ENCODE measurements at places on chromosomes 2 and 18.
A peak's percentile ranks its signal among the peaks of the same experiment; 100 is the strongest.

GRCh38 chr2:82314836-82315472 lies 2010.4 kb upstream of the LRRTM1 start:
- no peak overlapping the region for H3K27ac ChIP-seq
- H3K4me1 ChIP-seq = no peaks in the 10 kb centered on the region
- H3K36me3 ChIP-seq = no peaks in the 10 kb centered on the region

DNA sequence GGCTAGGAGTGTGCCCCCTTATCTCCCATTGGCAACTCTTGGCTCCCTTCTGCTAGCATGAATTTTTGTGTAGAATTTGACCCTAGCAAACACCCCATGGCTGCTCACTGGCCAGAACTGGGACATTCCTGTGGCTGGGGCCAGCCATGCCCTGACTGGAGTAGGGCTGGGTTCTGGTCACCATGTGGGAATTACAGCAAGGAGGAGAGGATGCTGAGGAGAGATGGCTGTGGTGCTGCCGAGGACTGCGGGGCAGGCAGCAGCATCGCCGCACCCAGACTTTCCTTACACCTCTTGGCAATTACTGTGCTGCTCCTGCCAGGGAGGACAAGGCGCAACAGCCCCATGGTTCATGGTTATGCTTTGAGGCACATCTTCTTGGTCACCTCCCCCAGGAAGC lies 12.7 kb downstream of the KCNF1 start:
- H3K27me3 ChIP-seq = peaks cover 38% of the 10 kb centered on the region
- no peaks in the 10 kb centered on the region for H3K4me1 ChIP-seq
- no peaks in the 10 kb centered on the region for H3K36me3 ChIP-seq
- H3K4me3 ChIP-seq = no peak overlapping the region
- H3K27ac ChIP-seq = no peak overlapping the region
- no peak for DNase-seq

GRCh38 chr2:200968735-200969134 lies 5.3 kb upstream of the ORC2 start:
- H3K4me1 ChIP-seq = peaks cover 27% of the 10 kb centered on the region
- no peaks in the 10 kb centered on the region for H3K27me3 ChIP-seq
- no peak for DNase-seq

DNA sequence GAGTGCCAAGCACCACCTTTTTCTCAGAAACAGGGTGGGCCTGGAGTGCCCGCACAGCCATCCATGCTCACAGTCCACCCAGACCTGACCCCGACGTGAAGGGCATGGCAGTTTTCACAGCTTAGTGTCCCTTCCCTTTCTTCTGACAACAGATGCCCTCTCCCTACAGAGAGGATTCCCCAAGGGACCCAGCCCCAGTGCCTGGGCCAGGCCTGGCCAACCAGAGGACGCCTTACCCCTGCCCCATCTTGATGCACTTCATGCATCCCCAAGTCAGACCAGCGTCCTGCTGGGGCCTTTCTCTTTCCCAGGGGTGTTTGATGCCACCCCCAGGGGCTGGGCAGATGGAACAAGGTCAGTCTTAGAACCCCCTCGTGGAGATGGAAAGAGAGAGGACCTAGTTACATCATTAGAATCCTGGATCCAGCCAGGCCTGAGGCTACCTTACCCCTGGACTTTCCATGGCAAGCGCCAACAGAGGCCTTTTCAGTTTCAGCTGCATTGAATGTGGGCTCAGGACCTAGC lies 3.8 kb downstream of the ANKMY1 start:
- no peaks in the 10 kb centered on the region for H3K27me3 ChIP-seq
- no peak overlapping the region for H3K4me3 ChIP-seq
- peaks cover 10% of the 10 kb centered on the region for H3K4me1 ChIP-seq
- H3K36me3 ChIP-seq = peaks cover 7% of the 10 kb centered on the region
- no peak for DNase-seq
- no peak overlapping the region for H3K27ac ChIP-seq

GRCh38 chr2:179341152-179341866 lies 76.7 kb upstream of the SESTD1 start:
- H3K36me3 ChIP-seq = no peaks in the 10 kb centered on the region
- no peaks in the 10 kb centered on the region for H3K27me3 ChIP-seq
- no peak overlapping the region for H3K4me3 ChIP-seq

DNA sequence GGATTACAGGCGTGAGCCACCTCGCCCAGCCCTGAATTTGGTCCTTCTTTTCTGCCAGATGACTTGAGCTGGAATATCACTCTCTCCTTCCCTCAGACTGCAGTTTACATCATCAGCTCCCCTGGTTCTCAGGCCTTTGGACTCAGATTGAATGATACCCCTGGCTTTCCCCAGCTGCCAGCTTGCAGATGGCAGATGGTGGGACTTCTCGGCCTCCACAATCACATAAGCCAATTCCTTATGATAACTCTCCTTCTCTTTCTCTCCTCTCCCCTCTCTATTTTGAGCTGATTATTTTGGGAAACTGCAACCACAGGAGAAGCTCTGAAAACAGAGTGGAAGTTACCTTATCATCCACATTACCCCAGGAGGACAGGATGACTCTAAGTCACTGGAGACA lies 33.4 kb upstream of the ATP8B1 start:
- no peak for DNase-seq
- H3K27ac ChIP-seq = no peak overlapping the region
- no peaks in the 10 kb centered on the region for H3K36me3 ChIP-seq
- H3K4me1 ChIP-seq = peaks cover 5% of the 10 kb centered on the region
- no peak overlapping the region for H3K4me3 ChIP-seq

- no peaks in the 10 kb centered on the region for H3K36me3 ChIP-seq
- H3K4me3 ChIP-seq = no peak overlapping the region
- H3K4me1 ChIP-seq = no peaks in the 10 kb centered on the region
- no peak overlapping the region for H3K27ac ChIP-seq
These were observed 42.6 kb downstream of the SCN7A start for GRCh38 chr2:166451468-166451867.

- DNase-seq = no peak
- H3K36me3 ChIP-seq = no peaks in the 10 kb centered on the region
- H3K4me1 ChIP-seq = no peaks in the 10 kb centered on the region
- H3K4me3 ChIP-seq = no peak overlapping the region
These were observed 239.0 kb downstream of the CCDC178 start for GRCh38 chr18:33201509-33201926.

- H3K27me3 ChIP-seq = peaks cover 13% of the 10 kb centered on the region
- no peaks in the 10 kb centered on the region for H3K36me3 ChIP-seq
- no peak overlapping the region for H3K4me3 ChIP-seq
- H3K4me1 ChIP-seq = peaks cover 3% of the 10 kb centered on the region
These were observed 38.5 kb downstream of the ACKR3 start for GRCh38 chr2:236608188-236608525.

GRCh38 chr2:172096626-172097547 lies 5.8 kb downstream of the DLX2 start:
- H3K27me3 ChIP-seq = peaks cover 33% of the 10 kb centered on the region
- peak overlapping the region; percentile 92 for H3K27ac ChIP-seq
- no peaks in the 10 kb centered on the region for H3K36me3 ChIP-seq
- peak overlapping the region; percentile 71 for H3K4me3 ChIP-seq

DNA sequence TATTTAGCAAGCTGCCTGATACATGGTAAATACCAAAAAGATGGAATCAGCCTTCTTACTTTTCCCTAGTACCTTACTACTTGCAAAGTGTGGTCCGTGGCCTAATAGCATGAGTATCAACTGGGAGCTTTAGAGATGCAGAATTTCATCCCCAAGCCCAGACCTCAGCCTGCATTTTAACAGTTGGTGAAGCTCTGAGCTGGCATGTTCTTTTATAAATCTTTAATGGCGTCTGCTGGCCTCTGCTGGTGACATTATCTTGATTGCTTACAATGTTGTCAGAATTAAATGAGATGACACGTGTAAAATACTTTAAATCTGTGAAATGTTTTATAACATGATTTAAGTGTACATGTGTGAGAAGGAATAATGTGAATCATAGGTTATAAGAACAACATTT lies 115.1 kb upstream of the NOSTRIN start:
- no peak for DNase-seq
- no peak overlapping the region for H3K27ac ChIP-seq
- peaks cover 3% of the 10 kb centered on the region for H3K36me3 ChIP-seq

GRCh38 chr18:74480149-74480651 lies 16.0 kb upstream of the CNDP2 start:
- no peaks in the 10 kb centered on the region for H3K36me3 ChIP-seq
- H3K4me1 ChIP-seq = peaks cover 5% of the 10 kb centered on the region
- H3K4me3 ChIP-seq = no peak overlapping the region
- H3K27me3 ChIP-seq = no peaks in the 10 kb centered on the region

DNA sequence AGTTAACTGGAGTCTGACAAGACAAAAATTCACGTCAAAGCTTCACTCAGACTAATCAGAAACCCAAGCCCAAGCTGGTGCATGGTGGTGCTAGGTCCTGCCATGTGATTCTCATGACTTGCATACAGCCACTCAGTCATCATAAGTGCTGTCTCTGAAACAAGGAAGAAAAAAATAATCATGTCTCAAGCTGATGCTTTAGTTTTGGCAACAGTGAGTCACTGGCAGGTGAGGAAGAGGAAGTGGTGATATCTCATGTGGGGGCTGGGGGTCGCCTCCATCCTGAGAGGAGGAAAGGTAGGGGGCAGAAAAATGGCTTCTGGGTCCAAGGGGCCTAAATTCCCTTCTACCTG lies 136.3 kb downstream of the TMEM163 start:
- no peak overlapping the region for H3K27ac ChIP-seq
- H3K4me3 ChIP-seq = no peak overlapping the region
- H3K27me3 ChIP-seq = no peaks in the 10 kb centered on the region
- no peaks in the 10 kb centered on the region for H3K4me1 ChIP-seq

DNA sequence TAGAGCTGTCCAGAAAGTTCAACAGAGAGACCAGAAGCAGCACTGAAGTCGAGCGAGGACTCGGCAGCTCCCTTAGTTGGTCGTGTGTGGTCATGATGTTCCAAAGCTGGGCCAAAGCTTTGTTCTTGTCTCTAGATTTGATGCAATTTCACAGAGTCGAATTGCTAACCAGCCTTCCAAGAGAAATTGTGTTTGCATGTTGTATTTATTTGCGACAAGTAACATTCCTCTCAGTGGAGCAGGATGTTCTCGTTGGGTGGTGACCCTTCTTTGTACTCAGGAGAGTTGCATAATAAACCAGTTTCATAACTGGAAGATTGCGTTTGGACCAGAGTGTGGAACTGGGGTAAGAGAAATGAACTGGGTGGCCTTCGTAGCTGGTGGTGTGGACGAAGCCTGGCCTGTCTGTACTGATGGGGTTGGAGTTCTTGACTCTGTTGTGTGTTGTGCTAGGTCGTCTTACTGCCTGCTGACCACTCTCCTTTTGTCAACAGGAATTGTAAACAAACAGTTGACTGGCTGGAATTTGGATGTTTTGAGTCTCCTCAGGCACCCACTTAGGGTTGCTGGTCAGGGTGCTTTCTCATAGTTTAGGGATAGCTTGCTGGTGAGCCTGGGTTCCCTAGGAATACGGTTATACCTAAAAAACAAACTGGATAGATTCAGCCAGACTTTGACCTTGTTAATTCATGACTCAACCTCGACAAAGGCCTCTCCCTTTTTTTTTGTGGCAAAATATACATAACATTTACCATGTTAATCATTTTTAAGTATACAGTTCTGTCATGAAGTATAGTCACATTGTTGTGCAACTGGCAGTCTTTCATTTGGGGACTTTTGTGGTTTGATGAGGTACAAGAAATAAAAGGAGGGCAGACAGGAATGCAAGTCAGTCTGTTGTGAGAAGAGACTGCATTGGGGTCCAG lies 28.9 kb upstream of the TOGARAM2 start:
- H3K36me3 ChIP-seq = peaks cover 15% of the 10 kb centered on the region
- H3K4me3 ChIP-seq = no peak overlapping the region
- no peak overlapping the region for H3K27ac ChIP-seq
- H3K27me3 ChIP-seq = no peaks in the 10 kb centered on the region
- no peaks in the 10 kb centered on the region for H3K4me1 ChIP-seq

All from keratinocyte (primary cell).